ENCODE measurements at places on chromosomes 2 and 18.

GRCh38 chr2:128615571-128615970 is 296.9 kb upstream of the HS6ST1 start:
- DNase-seq: no peak

- no peak for DNase-seq
Observed at GRCh38 chr2:136538489-136538888, 226.9 kb upstream of the THSD7B start.

GRCh38 chr18:48217258-48218250 is 191.6 kb downstream of the ZBTB7C start:
- DNase-seq: no peak

DNA sequence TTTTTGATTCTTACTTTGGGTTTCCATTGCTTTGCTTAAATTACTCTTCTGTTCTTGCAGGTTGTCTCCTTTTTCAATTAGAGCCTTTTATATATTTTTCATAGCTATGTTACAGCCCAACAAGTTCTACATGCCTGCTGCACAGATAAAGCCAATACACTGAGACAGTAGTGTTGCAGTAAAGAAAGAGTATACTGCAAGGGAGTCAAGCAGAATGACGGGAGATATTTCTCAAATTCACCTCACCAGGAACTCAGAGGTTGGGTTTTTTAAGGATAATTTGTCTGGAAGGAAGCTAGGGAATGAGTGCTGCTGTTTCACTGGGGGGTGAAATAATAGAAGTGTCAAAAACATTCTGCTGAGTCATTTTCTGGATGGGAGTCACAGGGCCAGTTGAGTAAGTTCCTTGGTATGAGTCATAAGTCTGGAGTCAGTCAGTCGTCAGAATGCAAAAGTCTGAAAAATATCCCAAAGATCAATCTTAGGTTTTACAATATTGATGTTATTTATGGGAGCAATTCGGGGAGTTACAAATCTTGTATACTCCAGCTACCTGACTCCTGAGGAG is 193.0 kb upstream of the RGPD4 start:
- DNase-seq: no peak

GRCh38 chr2:54545702-54546450 is 89.7 kb downstream of the SPTBN1 start:
- DNase-seq: no peak

GRCh38 chr2:146135245-146135644 is 1615.3 kb upstream of the ZEB2 start:
- no peak for DNase-seq

DNA sequence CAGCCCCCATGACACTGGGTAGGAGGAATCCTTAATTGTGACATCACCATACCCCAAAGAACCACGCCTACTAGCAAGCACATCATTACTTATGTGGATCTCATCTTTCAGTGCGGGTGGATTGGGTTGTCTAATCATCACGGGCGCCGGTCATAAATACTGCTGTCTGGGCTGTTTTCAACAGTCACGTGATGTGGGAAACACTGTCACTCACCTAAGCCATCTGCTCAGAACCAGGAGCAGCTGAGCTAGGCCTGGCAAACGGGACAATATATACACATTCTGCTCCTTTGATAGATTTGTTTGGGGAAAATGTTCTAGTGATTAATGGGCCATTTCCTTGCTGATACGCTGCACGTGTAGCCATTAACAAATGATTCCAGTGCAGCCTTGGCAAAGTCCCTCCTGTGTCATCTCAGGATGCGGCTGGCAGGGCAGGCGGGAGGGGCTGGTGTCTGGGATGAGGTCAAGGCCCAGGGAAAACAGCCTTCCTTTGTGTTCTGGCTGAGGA is 145.9 kb upstream of the COPS8 start:
- no peak for DNase-seq

GRCh38 chr18:56921896-56922480 is 224.9 kb upstream of the BOD1L2 start:
- no peak for DNase-seq

DNA sequence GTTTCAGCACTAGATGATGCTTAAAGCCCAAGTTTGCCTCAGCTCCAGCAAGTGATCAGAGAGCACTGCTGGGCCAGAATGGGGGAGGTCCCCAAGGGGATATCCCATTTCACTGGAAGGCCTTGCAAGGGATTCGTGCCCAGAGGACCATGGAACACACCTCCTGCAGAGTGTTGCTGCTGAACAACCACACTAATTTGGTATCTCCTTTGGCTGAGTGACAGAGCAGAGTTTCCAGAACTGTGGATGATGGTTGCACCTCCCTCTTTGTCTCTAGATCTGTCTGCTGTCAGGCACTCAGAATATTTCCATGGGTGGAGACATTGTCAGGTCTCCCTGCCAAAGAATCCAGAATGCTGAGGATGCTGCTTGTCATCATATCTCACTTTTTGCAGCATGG is 484.8 kb upstream of the NETO1 start:
- DNase-seq: no peak

- no peak for DNase-seq
Observed at GRCh38 chr2:39124746-39125057, 3.9 kb upstream of the SOS1 start.

GRCh38 chr2:63902149-63902548 is 60.5 kb downstream of the UGP2 start:
- no peak for DNase-seq

DNA sequence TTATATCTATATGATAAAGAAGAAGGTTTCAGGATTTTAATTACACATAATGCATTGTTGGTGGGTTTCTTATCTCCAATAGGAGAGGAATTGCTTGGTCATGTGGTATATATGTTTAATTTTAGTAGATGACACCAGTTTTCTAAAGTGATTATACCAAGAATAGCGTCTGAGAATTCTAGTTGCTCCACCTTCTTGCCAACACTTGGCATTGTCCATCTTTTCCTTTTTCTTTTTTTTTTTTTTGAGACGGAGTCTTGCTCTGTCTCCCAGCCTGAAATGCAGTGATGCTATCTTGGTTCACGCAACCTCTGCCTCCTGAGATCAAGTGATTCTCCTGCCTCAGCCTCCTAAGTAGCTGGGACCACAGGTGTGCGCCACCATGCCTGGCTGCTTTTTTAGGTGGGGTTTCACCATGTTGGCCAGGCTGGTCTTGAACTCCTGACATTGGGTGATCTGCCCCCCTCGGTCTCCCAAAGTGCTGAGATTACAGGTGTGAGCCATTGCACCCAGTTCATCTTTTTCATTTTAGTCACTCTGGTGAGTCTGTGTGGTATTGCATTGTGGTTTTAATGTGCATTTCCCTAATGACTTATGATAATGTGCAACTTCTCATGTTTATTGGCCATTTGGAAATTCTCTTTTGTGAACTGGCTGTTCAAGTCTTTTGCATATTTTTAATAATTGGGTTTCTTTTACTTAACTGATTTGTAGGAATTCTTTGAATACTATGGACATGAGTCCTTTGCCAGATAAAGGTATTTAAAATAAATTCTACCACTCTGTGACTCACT is 37.3 kb upstream of the ZNF512 start:
- no peak for DNase-seq
